ENCODE measurements at places on chromosomes 3 and 15.
A peak's percentile ranks its signal among the peaks of the same experiment; 100 is the strongest.

GRCh38 chr3:52983828-52984227, 62.0 kb downstream of the SFMBT1 start:
- DNase-seq: no peak

GRCh38 chr3:26596335-26596734, 26.2 kb upstream of the LRRC3B start:
- no peak for DNase-seq

- no peak for DNase-seq
These were observed 102.0 kb upstream of the GADL1 start for GRCh38 chr3:30996467-30996866.

DNA sequence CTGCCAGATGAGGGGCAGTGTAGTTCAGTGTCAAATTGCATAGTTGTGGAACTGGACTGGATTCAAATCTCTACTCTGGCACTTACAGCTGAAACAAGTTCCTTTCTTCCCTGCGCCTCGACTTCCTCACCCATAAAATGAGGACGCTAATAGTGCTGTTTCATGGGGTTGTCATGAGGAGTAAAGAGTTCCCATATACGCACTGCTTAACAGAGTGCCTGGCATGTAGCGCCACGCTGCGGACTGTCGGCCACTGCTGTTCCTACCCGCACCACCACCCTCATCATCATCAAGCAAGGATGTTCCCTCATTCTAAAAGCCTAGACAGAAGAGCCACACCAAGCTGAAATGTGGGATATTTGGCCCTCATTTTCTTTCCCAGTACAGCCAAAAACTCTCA, 91.9 kb downstream of the CHDH start:
- peak; percentile 47 for DNase-seq

- no peak for DNase-seq
These were observed 33.9 kb downstream of the GAP43 start for GRCh38 chr3:115657168-115657567.

DNA sequence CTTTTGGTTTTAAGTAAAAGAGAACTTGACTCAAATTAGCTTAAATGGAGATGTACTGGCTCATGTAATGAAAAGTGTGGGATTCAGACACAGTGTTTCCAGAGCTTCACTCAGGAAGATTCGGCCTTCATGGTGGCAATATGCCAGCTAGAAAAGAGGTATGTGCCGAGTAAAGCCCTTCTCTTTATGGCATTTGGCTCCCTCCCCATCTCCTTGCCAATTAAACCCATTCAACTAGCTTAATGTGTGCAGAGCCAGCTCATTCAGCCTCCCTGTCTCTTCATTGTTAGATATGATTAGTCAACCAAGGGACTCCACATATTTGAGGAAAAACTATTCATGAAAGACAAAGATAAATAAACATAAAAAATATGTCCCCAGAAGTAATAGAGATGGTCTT, 15.0 kb upstream of the TRANK1 start:
- no peak for DNase-seq

GRCh38 chr3:134366221-134366927, 7.9 kb downstream of the AMOTL2 start:
- no peak for DNase-seq

DNA sequence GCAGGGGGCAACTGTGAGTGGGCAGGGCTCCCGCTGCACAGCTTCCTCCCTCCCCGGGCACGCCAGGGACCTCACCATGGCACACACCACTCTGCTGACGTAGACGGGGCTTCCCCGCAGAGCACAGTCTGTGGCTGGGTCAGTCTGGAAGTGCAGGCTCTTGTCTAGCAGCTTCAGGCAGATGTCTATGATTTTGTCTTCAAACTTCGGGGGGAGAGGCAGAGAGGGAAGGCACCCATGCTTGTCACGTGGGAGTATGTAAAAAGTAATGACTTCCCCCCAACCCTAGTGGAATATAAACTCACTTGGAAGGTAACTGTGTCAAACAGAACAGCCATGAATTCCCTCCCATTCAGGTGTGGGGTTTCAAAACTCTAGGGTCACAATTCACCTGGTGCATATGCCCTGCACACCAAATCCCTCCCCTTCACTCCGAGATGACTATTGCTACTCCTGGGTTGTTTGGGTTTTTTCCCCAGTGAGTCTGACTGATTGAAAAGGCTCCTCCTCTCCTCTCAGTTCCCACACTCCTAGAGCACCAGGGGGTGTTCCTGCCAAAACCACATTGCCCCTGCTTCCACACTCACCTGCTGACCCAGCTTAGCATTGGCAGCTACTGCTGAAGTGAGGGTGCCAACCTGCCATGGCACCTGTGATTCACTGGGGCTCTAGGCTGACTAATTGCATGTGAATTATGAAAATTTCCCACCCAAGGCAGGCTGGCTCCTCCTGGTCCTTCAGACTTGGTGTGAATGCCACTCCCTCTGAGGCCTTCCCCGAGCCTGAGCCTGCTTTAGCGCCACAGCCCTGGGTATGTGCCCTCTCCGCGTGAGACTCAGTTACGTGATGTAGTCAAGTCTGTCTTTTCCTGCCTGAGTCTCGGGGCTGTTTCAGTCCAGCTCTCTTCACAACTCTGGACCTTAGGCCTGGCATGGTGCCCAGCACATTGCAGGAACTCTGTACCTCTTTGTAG, 13.0 kb downstream of the TGM5 start:
- DNase-seq: no peak

- DNase-seq: no peak
These were observed 84.4 kb downstream of the OCA2 start for GRCh38 chr15:28014623-28015200.

DNA sequence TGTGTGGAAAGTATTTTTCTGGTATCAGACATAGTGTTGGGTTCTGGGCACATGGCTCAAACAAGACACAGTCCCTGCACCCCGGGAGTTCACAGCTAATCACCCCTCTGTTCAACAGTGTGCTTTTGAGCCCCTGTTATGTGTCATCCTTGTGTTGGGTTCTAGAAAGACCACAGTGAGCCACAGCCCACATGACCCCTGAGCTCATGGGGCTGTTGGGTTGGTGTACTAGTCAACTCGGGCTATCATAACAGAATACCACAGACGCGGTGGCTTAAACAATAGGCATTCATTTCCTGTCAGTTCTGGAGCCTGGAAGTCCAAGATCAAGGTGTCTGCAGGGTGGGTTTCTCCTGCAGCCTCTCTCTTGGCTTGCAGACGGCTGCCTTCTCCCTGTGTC, 100.0 kb downstream of the DNAJB8 start:
- no peak for DNase-seq

DNA sequence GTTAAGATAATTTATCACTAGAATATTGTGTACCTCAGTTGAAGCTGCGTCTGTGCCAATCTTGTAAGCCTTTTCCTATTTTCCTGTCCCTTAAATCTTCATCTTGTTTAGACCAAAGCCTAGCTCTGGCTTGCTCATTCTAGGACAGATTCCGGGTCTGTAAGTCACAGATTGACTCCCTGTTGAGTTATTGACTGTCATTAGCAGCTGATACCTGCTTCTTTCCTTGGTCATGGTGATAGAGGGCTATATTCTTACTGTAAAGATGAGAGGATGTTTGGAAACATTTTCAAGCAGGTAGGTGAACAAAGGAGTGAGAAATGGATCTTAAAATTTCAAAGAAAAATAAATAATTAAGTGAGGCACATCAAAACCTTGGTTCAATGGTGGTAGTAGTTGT, 200.2 kb downstream of the KCNH8 start:
- DNase-seq: no peak

- no peak for DNase-seq
These were observed 13.0 kb downstream of the GP5 start for GRCh38 chr3:194386066-194386465.

DNA sequence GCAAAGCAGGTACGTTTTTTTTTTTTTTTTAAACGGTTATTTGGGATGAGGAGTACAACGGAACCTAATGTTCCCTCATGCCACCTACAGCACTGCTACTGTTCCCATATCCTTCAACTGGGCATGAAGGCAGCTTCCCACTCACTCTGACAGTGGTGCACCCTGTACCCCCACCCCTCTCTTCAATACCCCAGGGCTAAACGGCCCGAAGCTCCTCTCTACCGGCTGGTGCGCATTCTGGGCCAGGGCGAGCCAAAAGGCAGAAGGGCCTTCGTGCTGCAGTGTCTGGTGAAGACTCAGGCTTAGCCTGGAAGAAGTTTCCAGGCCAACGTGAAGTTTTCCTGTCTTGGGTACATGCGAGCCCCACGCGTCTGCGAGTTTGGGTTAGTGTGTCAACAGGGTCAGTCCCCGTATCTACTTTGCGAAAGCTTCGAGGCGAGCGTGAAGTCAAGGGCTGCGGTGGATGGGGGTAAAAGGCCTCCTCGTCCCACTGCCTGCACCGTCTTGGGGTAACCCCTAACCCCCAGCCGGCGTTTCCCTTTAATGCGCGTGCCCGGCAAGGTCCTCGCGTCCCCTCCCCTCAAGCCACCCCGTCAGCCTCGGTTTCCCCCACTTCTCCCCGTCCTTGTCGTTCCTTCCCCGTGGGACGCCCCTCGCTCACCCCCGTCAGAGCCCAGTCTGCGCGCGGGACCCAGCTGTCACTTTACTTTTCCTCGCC, 765 bp upstream of the UBE2E2 start:
- no peak for DNase-seq

GRCh38 chr3:46406443-46406787, 451 bp downstream of the CCR5AS start:
- DNase-seq: no peak

- no peak for DNase-seq
These were observed 968 bp upstream of the TMEM266 start for GRCh38 chr15:76058714-76059319.

- DNase-seq: no peak
These were observed 85.1 kb upstream of the C2CD4B start for GRCh38 chr15:62250186-62250585.

DNA sequence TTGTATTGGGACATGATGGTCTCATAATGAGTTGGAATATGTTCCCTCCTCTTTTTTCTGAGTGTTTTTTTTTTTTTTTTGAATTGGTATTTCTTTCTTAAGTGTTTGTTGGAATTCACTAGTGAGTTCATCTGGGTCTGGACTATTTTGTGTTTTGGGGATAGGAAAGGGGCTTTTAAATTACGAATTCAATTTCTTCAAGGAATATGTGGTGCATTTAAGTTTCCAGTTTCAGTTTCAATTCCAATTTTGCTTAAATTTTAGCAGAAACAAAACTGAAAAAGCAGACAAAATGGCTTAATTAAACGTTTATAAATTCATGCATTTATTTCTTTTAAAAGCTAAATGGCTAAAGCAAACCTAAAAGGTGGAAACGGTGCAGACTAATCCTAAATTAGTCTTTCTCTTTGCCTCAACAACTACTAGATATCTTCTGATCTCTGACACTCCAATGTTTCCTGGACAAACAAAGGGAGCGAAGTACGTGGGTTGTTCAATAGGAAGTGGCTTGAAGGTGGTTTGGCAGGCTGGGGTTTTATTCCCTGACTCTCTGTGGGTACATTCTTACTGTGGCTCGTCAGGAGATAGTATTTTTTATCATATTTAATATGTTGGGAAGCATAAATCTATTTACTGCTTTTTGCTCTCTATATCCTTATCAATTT, 50.0 kb upstream of the CORO2B start:
- DNase-seq: no peak

DNA sequence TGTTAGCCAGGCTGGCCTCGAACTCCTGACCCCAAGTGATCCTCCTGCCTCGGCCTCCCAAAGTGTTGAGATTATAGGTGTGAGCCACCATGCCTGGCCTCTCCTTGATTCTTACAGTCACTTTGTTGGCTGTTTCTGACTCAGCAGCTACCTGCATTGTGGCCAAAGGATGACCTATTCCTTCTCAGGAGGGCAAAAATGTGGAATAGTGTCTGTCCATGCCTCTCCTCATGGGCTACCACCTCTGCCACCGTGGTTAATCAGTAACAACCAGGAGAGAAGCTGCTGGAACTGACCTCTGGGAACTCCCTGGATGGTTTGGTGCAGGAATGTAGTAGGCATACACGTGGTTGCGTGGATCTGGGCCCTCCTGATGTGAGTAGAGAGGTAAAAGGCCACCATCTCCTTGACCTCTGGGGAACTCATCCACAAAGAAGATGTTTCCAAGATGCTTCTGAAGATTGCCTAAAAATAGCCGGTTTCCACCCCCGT, 63.3 kb downstream of the FLNB start:
- no peak for DNase-seq

DNA sequence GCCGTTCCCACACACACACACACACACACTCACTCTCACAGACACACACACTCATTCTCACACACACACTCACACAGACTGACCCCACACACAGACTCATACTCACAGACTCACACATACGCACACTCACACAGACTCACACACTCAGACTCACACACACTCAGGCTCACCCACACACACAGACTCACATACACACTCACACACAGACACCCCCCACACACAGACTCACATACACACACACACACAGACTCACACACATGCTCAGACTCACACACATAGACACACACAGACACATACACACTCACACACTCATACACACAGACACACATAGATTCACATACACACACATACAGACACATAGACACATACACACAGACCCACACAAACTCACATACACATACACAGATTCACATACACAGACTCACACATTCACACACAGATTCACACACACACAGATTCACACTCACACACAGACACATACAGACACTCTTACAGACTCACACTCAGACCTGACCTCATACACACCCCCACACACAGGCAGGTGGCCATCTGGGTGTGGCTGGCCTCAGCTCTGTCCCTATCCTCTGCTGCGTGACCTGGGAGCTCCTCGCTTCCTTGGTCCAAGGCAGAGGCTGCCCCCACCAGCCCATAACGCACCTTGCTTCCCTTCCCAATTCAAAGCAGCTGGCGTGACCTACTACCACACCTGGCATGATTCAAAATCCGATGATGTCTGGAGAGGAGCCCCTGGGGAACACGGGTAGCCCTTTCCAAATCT, 1.9 kb downstream of the C3orf22 start:
- DNase-seq: no peak

GRCh38 chr3:85288257-85288656, 329.5 kb downstream of the CADM2 start:
- no peak for DNase-seq

- DNase-seq: no peak
These were observed 67.8 kb downstream of the PLXNA1 start for GRCh38 chr3:127050733-127051132.

- DNase-seq: no peak
These were observed 57.3 kb downstream of the ROBO2 start for GRCh38 chr3:77096966-77097890.

- DNase-seq: no peak
These were observed 31.1 kb upstream of the ALDH1A2 start for GRCh38 chr15:58096529-58097084.
